ENCODE measurements at places on chromosomes 4 and X.

GRCh38 chr4:81512757-81513501 lies 41.2 kb upstream of the RASGEF1B start:
- DNase-seq: no peak

DNA sequence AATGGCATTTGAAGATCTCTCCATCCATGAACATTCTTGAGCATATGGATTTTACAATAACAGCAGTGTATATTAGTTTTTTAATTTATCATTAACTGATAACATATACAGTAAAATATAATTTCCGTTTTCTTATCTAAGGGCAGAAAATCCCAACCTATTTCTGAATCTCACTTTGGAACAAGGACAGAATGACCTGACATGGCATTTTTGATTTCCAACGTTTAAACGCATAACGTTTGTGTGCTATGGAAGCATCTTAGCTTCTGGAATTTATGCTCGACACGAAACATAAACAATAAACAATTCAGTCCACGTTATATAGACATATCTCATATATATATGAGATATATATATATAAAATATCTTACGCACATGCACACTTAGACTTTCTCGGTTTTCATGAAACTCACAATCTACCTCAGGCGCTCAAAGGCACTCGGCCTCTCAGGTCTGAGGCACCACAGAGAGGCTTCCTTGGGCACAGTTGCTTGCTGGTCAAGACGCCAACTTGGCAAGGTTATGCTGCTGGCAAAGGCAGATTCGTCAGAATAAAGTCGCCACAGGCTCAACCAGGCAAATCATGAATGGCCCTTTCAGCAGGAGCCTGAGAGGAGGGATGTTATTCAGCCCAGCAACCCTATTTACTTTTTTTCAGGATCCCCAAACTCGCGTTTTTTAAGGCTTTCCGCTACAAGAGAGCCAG lies 1.0 kb upstream of the UGT8 start:
- no peak for DNase-seq

- no peak for DNase-seq
These were observed 14.6 kb downstream of the SAT1 start for GRCh38 chrX:23797371-23798128.

DNA sequence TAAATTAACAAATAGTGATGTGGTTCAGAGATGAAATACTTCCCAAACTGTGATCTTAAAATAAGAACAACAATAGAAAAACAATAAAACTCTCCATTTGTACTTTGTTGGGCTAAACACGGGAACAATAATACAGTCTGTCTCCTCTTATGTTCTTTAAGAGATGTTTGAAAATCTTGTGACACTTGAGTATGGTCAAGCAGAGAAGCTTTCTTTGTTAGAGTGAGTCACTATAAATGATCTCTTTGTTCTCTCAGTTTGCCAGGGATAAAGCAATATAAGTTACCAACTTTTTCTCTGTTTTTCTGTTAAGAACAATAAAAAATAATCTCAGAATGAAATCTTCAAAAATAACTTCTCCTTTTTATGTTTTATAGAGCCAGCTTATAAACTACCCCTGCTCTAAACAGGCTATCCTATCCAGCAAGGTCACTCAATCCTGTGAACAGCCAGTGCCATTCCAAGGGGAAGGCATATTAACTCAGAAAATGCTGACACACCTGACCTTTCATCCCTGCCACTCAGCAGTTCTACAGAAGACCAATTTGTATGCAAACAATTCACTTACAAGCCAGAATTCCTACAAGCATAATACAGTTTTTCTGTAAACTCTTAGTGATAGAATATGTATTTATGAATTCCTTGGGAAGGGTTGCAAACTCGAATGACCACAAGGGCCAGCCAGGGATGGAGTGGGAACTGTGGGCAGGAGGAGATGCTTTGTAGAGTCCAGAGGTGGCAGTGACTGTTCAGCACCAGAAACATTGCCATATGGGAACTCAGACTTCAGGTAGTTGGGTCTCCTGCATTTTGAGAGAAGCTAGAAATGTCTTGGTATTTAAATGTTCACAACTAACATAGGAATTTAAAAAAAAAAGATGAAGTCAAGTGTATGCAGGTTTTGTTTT lies 52.2 kb downstream of the AFM start:
- no peak for DNase-seq

DNA sequence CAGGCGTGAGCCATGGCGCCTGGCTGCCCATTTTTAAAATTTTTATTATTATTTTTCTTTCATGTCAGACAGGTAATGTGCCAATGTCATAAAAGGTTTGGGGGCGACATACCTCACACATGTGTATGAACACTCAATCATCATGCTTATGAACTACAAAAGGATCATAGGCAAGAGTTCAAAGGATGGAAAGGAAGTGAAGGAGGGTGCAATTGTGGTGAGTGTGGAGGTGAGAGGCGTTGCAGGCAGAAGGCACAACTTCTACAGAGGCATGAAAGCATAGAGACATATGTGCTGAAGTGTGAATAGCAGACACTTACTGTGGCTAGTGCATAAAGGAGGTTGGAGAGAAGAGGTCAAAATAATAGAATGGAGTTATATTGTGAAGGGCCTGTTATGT lies 4.0 kb downstream of the IGFBP7 start:
- no peak for DNase-seq

- DNase-seq: no peak
These were observed 58.5 kb downstream of the PGRMC2 start for GRCh38 chr4:128228845-128229795.

GRCh38 chr4:56433280-56433679 lies 2.1 kb downstream of the PPAT start:
- DNase-seq: no peak

- DNase-seq: no peak
These were observed 76.6 kb upstream of the CXXC4 start for GRCh38 chr4:104571341-104571740.

GRCh38 chr4:77745792-77746191 lies 73.4 kb downstream of the CNOT6L start:
- no peak for DNase-seq

DNA sequence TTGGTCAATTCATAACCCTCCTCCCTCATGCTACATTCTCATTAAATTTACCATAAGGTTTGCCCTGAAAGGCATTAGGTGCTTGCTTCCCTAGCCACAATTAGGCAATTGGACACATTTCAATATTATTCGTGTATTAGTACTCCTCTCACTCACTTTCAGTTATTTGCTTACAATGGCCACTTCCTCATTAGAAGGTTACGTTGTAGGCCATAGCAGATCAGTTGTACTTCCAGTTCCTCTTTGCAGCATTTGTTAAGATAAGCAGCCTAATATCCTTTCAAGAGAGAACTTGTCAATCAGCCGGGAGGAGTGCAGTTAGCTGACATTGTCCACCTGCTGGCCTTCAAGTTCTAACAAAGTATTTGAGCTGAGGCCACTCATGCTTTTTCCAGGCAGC lies 1017.2 kb downstream of the PCDH7 start:
- DNase-seq: no peak

- DNase-seq: no peak
These were observed 297.6 kb upstream of the STS start for GRCh38 chrX:6849716-6850414.

GRCh38 chr4:90162566-90162965 lies 35.4 kb downstream of the CCSER1 start:
- no peak for DNase-seq

DNA sequence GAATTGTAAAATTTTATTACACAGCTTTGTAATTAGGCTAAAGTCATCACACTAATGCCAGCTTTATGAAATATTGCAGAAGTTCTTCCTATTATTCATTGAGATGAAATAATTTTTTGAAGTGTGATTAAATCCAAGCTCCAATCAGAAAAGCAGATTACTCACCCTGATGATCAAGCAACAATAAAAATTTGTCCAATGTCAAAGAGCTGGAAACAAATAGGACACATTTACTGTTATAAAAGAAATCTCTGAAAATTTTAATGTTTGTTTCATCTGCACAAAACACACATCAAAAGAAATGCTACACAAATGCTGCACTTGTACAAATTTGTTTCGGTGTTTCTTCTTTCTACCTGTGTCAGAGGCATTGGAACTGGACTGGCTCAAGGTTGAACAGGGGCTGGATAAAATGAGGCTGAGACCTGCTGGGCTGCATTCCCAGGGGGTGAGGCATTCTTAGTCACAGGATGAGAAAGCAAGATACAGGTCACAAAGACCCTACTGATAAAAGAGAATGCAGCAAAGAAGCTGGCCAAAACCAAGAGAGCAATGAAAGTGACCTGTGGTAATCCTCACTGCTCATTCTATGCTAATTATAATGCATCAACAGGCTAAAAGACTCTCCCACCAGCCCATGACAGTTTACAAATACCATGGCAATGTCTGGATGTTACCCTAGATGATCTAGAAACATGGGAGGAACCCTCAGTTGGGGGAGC lies 78.3 kb downstream of the GASK1B start:
- DNase-seq: no peak

GRCh38 chr4:5209862-5210261 lies 158.6 kb downstream of the STK32B start:
- no peak for DNase-seq

DNA sequence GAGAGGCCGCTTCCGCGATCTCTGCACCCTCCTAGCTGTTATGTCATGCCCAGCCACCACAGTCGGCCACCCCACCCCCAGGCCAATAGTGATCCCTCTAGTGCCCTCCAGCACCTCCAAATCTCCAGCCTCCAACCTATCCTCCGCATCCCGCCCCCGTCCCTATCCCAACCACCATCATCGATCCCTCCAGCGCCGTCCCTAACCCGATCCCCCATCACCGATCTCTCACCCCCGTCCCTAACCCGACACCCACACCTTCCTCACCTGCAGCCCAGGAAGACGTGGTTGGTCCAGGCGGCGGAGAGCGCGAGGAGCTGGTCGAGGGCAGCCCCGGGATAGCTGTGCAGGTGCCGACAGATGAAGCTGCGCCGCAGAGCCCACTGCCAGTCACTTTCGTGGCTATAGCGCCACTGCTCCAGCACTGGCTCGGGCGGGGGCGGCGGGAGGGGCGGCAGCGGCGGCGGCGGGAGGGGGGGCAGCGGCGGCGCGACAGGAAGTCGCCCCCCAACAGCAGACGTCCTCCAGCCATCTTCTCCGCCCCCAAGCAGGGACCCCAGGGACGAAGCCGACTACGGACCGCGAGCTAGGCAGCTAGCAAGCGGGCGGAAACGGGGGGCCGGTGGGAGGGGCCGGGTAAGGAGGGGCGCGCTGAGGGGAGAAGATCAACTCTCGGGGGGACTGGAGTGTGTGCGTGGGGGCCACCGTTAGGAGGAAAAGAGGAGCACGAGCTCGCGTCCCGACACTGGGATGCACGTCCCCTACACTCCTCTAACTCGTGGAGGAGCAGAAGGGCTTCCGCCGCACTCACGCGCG lies 552 bp downstream of the NKRF start:
- DNase-seq: peak; percentile 48

- no peak for DNase-seq
These were observed 306.7 kb upstream of the MAOA start for GRCh38 chrX:43349363-43349762.

DNA sequence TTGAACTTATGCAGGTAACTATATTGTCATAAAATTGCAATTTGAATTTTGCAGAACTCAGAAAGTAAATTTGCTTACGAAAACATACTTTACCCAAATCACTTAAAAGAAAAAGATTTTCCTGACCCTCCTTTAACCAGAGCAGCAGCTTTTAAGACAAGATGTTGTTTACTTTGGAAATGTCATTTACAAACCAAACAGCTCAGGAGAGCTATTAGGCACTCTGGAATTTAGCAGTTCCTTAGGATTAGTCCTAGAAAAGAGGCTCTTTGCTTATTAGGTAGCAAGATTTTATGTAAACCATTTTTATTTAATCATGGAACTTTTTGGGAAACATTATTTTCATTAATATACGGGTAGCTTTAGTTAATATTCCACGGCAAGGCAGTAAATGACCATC lies 765.7 kb upstream of the POU3F4 start:
- DNase-seq: no peak

GRCh38 chr4:55079451-55080173 lies 45.8 kb downstream of the KDR start:
- peak; percentile 36 for DNase-seq

DNA sequence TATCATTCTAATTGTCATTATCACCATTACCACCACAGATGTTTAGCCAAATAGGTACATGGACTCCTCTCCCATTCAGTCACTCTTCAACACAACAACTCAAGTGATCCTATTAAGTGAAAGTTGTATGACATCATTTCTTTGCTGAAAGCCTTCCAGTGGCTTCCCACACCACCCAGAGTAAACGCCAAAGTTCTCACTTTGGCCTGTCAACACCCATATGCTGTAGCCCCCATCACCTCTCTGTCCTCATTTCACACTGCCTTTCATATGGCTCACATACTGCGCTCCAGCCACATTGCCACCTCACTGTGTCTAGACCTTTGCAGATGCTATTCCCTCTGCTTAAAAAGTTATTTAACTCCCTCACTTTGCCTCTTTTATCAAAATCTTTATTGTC lies 682.3 kb downstream of the ADGRL3 start:
- no peak for DNase-seq

DNA sequence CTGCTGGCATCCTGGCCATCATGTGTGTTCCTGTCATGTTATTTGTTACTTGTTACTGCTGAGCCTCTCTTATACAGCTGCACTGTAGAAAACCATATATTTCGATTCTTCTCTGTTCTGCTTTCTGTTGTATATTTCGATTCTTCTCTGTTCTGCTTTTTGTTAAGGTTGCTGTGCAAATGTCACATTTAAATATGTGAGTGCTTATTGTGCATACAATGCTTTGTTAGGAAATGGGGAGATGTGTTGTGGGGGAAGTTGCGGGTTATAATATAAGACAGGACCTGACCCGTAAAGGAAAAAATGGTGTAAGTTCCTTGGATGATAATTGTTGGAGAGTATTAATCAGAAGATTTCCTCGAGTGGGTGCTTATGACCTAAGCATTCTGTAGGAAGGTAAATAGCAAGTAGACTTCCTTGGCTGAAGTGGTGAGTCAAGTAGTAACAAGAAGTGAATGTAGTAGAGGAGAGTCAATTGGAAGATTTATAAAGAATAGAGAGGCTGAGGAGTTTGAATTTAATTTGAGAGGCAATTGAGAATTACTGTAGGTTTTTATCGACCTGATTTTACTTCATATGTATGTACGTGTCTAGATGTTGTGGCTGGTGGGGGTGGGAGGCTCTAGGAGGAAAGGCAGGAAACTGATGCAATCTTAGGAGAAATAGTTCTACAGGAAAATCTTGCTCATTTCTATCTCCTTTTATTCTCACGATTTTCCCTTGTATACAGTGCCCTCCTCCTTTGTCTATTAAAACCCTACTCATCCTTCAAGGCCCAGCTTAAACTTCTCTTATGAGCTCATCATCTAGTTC lies 8.5 kb downstream of the OGT start:
- no peak for DNase-seq

All from left cardiac atrium (tissue), 4 donors.